ENCODE measurements at places on chromosomes 16 and 17. TPM values are rescaled to one million over a fixed set of nuclear protein-coding genes. Genes with fewer than 3 reads are reported as not detected.

The PNPO gene
- 12.2 TPM for total RNA-seq

The ELMO3 gene
- total RNA-seq: 5.4 TPM

- DNase-seq: no peak
These were observed 28.4 kb upstream of the ZNF423 start for GRCh38 chr16:49884033-49885015.

GRCh38 chr17:49297141-49297540 lies 64.9 kb downstream of the ZNF652 start:
- DNase-seq: no peak

The PLK1 gene
- 30.4 TPM for total RNA-seq

GRCh38 chr17:5585836-5586521 lies 1.7 kb upstream of the NLRP1 start:
- no peak for DNase-seq

The SMARCD2 gene
- total RNA-seq: 63.8 TPM

DNA sequence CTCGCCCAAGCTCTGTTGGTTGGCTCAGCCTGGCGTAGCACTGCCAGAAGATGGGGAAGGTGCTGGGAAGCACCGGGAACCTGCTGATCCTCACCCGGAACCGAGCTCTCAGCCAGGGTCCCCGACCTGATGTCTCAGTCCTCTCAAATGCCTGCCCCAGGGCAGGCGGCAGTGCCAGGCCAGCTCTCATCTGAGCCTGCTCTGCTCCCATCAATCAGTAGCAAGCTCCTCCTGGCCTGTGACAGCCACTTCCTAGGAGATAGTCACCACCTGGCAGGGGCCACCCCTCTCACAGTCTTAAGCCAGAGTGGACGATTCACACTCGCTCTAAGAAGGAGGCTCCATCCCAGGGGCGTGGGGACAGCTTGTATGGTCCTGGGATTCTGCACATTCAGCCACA lies 62.0 kb downstream of the ENGASE start:
- DNase-seq: no peak

- DNase-seq: no peak
These were observed 99.8 kb downstream of the NLK start for GRCh38 chr17:28142305-28142704.

GRCh38 chr16:56985288-56985961 lies 3.9 kb upstream of the NLRC5 start:
- DNase-seq: no peak

The RNF222 gene
- not detected for total RNA-seq

DNA sequence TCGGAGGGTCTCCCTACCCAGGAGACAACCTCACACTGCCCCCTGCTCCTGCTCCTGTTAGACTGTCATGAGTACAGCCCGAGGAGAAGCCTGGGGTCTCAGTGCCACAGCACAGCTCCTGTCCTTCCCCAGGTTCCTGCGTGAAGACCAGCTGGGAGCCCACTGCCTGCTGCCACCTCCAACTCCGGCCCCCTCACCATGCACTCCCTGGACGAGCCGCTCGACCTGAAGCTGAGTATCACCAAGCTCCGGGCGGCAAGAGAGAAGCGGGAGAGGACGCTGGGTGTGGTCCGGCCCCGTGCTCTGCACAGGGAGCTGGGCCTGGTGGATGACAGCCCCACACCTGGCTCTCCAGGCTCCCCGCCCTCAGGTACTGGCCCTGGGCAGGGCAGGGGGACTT lies 16.2 kb downstream of the GLIS2 start:
- no peak for DNase-seq
